ENCODE measurements at places on chromosomes 12 and 14.

DNA sequence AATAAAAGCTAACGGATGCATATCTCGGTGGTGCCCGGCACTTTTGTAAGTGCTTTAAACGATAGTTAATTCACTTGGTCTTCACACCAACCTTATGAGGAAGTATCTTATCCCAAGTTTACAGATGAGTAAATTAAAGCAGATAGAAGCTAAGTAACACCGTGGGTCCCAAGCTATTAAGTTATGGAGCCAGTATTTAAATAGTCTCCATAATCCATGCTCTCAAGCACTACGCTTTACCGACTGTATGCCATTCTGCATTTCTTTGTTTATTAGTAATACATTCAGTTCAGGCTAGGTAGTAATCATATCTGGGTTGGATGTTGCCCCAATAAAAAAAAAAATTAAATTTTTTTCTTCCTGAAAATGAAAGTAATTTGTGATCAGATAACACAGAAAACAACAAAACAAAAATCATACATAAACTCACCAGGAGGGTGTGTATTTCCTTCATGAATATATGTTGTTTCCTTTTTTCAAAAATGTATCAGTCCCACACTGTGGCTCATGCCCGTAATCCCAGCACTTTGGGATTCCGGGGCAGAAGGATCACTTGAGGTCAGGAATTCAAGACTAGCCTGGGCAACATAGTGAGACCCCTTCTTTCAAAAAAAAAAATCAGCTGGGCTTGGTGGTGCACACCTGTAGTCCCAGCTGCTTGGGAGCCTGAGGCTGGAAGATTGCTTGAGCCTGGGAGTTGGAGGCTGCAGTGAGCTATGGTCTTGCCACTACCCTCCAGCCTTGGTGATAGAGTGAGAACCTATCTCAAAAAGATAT, 1.4 kb upstream of the M6PR start:
- no peak for DNase-seq

GRCh38 chr12:25557830-25558436, 4.8 kb upstream of the LMNTD1 start:
- DNase-seq = no peak

DNA sequence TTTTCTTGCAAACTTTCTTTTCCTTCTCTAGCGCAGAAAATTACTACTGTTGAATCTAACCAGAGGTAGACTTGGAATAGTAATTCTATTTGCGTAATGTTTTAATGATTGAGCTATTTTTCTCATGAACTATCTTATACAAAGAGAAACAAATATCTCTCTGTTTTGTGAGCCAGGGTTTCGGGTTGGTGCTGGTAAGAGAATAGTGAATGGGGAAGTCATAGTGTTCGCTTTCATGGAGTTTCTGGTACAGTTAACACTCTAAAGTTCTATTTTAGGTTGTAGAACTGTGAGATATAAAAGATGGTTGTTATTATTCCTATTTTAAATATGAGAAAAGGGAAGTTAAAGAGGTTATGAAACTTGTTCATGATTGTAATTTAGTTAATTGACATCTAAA, 6.6 kb downstream of the CLEC1B start:
- DNase-seq = no peak

DNA sequence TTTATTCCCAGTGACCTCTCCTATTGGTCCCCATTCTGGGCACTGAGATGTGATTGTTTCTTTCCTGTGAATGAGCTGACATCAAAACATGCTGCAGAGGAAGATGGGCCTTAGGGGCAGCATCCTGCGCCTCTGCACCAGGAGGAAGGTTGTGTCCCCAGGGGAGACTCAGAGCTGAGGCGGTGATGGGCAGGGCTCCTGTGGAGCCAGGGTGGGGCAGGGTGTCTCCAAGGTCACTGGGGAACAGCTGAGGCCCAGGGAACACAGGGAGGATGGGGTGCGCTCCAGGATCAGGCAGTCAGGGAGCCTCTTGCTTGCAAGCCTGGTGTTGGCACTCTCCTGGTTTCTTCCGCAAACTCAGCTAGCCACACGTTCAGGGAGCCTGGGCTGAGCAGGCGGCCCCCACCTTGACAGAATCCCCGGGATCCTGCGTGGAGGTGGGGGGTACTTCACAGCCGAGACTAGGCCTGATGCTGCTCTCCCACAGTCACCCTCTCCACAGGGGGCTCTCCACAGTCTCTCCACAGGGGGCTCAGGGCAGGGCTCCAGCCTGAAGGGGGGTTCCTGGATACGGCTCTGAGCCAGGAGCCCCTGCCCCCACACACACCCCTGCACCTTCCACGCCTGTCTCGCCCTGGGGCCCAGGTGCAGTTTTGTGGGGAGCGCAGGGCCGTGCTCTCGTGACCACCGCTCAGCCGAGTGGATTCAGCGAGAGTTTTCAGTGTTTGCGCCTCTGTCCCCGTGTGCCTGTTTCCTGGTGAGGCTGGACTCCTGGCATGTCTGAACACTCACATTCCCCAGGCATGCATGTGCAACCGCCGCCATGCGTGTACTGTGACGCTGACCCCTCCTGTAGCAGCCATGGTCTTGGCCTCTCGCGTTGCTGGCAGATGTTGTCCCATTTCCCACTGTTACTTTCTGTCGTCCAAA, 264.7 kb downstream of the SEC23A start:
- DNase-seq = no peak

GRCh38 chr14:91299121-91300115, 54.9 kb upstream of the GPR68 start:
- no peak for DNase-seq

GRCh38 chr12:124713436-124714082, 146.1 kb upstream of the NCOR2 start:
- DNase-seq = peak; percentile 56

DNA sequence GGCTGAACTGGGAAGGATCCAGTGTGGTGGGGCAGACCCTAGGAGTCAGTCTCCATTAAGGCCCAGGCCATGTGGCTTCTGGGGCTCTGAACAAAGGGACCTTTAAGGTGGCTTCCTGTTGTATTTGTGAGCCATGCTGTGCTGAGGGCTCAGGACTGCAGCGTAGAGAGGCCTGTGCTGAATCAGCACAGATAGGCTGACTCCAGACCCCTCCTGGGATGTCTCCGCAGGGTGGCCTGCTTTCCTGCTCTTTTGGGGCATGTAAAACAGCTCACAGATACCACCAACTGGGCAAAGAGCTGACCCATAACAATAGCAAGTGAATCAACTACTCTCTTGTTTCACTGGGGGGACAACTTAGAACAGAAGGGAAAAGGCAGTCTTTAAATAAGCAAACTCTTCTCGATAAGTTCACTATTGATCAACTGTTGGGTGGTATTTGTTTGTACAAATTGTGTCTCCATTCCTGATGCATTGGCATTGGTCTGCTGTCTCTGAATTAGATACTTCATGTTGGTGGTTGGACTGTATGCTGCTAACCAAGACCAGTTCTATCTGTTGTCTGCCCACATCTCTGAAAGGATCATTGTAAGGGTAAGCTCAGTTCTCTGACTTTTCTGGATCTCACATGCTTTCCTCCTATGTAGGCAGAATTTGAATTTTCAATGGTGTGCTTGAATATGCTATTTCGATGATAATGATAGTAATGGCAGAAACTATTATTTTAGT, 71.8 kb downstream of the MYRFL start:
- no peak for DNase-seq

DNA sequence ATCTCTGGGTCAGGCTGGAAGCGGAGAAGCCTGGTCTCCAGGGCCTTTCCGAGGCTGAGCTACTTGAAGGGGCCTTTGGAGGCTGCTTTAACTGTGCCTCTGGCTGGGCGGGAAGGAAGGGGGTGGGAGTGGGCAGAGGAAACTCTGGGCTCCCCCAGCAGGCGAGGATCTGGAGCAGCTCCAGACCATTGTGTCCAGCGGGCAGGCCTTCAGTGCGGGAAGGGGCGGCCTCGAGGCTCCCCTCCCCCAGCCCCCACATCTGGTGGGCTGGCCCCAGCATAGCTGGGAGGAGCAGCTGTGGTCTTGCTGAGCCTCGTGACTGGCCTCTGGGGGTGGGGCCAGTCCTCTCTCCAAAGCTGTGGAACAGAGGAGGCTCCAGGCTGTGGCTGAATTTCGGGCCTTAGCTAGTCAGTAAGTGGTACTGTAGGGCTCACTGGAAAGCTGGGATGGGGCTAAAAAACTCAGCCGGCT, 3.4 kb downstream of the TAMALIN start:
- no peak for DNase-seq
